ENCODE measurements at places on chromosomes 5 and 9.

DNA sequence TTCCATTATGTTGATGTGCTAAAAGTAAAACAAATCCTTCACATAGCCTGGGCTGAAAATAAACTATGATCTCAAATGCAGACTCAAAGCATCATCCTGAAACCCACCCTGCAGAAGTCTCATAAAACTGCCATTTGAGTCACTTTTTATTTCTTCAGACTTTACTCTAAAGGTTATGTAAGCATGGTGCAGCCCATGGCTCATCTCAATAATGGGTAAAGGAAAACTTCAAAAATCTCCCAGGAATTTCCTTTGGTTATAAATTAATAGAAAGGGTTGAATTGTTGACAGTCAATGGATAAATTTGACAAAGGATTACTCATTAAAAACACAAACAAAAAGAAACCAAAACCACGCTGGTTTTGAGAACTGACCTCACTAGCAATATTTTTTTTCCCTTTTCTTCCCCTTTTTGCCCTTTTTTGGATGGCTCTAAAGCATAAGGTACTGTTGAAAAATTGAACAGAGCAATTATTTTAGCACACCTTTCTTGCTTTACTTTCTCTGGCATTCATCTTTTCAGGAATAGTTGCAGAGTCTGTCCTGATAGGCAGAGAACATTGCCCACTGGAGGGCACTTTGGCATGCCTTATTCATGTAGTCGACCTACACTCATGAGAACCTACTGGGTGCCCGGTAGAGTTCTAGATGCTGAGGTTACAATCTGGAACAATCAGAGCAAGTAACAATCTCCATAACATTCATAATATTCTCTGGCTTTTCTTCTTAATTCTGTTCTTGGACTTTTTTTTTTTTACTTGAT lies 191.4 kb downstream of the TMEM167A start:
- DNase-seq = peak; percentile 88

GRCh38 chr9:135925496-135926133 lies 18.3 kb upstream of the CAMSAP1 start:
- DNase-seq = no peak

DNA sequence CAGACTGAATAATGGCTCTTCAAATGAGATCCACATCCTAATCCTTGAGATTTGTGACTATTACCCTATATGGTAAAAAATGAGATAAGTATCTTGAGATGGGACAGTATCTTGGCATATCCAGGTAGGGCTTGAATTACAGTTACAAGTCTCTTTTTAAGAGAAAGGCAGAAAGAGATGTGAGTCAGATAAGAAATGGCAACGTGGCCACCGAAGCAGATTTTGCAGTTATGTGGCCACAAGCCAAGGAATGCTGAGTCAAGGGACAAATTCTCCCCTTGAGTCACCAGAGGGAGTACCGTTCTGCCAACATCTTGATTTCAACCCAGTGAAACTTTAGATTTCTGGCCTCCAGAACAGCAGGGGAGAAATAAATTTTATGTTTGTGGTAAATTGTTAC lies 1983.0 kb upstream of the C9orf72 start:
- DNase-seq = peak; percentile 91

DNA sequence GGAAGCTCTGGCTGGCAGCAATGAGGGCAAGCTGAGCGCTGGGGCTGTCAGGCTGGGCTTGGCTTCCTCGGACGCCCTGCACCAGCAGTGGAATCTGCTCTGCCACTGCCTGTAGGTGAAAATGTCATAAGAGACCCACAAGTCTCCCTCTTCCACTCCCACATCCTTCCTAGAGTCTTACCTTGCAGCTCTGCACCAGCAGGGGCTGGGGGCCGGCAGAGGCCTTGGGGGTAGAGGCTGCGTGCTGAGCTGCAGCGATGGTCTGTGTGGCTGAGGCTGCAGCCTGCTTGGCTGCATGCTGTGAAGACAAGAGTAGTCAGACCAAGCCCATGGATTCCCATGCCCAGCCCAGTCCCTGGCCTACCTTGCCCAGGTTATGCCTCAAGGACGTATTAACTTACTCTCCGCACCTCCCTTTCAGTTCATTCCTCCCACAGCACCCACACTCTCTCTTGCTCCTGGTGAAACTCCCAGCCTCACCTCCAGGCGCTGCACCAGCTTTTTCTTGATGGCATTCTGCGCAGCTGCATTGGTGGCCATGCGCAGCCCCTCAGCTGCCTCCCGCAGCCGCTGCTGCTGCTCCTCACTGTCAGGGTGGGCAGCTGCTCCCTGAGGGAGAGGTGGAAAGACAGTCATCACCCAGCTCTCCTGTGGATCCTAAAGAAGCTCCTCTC lies 17.3 kb downstream of the TLN1 start:
- no peak for DNase-seq
